Cerebellum (tissue), 4 donors: ENCODE measurements at places on chromosomes 12 and 14.

GRCh38 chr12:1350934-1351240 is 243.5 kb downstream of the FBXL14 start:
- DNase-seq, result no peak

DNA sequence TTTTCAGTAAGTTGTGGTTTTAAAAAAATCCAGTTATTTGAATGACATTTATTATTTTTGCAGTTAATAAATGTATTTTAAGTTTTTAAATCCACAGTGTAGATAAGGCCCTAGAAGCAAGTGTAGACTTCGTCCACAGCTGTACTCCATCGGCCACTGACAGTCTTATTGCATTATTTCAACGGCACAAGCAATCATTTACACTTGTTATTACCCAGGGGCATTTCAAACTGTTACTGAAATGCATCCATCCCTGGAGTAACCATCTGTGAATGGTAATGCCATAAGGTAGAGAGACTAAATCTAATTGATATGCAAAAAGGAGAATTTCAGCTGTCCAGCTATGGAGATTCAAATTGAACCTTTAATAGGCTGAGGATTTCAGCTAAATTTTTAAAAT is 48.4 kb downstream of the BICD1 start:
- DNase-seq, result no peak

DNA sequence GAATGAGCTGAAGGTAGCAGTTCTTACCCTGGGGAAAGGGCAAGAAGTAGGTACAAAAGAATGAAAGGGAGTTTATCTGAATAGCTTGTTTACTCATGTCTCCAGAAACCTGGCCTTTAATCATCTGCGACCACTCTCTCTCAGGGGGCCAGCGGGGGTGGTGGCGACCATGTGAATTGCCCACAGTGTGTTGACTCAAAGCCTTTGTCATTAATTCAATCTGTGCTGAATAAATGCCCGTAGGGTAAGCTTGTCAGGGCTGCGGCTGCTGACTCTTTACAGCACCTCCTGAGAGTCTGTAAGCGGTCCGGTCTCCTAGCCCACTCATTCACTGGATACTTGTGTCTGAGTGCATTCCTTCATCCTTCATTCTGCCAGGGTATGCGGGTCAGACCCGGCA is 874.4 kb downstream of the SLC6A15 start:
- no peak for DNase-seq

GRCh38 chr12:24133384-24133783 is 183.9 kb upstream of the SOX5 start:
- no peak for DNase-seq

DNA sequence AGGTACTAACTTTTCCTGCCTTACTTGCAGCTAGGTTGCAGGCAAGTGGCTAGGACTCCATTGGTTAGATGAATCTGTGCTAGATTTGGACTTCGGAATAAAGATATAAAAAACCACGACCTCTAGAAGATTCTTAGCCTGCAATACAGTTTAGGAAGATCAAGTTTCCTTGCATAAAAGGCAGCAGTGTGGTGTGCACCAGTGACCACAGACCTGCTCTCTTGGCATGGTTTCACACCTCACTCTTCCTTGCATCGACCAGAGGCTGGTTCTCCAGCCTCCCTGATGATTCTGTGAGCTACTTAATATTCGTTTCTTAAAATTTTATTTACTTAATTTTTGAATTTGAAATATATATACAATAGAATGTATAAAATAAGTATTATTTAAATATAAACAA is 9.8 kb downstream of the KLHDC1 start:
- DNase-seq, result no peak

DNA sequence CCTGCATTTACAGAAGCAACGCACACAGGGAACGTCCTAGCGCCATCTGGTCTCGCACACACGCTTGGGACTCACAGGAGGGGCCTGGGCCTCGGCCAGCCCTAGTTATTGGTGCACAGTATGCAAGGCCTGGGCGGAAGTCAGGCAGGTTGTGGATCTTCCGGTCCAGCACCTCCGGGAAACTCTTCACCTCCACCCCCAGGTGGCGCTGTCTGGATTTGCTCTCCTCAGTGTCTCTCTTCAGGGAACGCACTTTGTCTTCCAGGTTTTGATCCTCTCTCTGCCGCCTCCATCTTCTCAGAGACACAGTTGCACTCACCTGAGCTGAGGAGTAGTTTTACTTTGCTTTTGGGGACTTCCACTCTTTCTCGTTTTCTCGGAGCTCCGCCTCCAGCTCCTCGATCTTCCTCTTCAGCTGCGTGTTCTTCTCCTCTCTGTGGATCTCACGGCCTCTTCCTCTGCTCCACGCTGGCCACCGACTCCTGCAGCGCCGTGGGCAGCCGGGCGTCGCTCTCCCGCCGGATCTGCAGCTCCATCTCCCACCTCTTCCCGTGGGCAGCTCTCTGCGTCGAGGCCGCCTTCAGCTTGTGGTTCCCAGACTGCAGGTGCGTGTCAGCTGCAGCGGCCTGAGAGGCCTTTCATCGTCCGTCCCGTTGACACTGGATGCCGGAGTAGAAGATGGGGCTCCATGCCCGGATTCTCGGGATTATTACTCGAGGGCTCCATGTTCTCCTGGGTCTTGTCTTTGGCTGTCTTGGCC is 933.8 kb downstream of the TMEM121 start:
- DNase-seq, result no peak

GRCh38 chr14:53808042-53808441 is 148.6 kb downstream of the BMP4 start:
- no peak for DNase-seq

DNA sequence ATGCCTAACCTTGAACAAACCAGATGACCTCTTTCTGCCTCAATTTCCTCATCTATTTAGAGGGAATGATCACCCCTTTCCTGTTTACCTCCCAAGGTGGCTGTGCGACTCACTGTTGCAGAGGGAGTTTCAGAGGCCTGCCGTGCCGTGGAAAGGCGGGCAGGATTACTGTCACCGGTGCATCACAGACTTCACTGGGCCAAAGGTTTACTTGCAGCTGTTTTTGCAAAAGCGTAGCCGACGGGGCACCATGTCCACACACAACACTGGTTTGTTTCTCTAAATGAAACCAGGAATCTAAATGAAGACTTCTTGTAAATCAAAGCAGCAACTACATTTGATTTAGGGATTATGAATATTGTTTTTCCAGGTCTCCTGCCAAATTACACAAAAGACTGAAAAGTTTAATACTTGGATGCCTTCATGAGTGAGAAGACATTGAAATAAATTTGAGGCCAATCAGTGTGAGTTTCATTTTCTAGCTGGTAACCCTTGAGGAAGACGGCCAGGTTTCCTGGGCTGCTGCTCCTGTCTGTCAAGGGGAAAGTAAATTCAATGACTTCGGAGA is 696.1 kb upstream of the TMEM132C start:
- DNase-seq, result no peak

GRCh38 chr14:22753586-22753985 is 12.9 kb upstream of the OXA1L start:
- DNase-seq, result no peak

DNA sequence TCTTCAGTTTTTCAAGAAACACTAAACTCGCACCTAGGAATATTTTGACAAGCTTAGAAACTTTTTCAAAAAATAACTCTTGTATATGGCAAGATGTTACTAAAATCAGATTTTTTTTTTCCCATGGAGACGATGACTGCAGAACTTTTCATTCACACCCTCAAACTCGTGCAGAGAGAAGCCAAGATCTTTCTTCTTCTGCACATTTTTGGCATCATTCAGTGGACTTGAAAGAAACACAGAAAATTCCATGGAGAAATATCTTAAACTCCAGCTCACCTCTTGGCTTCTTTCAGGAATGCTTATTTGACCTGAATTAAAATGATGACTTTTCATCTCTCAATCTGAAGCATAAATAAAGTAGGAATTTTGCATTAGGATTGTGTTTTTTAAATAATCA is 919.4 kb downstream of the NRXN3 start:
- no peak for DNase-seq

DNA sequence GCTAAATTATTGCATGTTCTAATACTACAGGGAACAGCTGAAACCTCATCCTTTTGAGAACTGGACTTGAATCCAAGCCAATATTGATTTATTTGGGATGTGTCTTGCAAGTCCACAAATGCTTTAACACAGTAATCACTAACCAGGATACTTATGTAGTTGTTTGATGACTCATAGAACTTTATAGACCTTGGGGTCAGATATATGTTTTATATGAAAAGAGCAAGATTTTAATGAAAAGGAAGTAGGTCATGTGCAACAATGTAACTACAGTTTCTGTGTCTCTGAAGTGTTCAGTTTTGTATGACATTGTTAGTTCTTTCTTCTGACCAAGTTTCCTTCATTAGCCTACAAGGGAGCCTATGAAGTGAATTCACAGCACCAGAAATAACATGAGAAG is 352.0 kb downstream of the ZFP36L1 start:
- DNase-seq, result no peak

- no peak for DNase-seq
These were observed 1.1 kb downstream of the SCN8A start for GRCh38 chr12:51592034-51592705.
